GM23248 (cell line): ENCODE measurements at places on chromosomes 3 and 15. TPM values are rescaled to one million over a fixed set of nuclear protein-coding genes. Genes with fewer than 3 reads are reported as not detected.

GRCh38 chr15:65938604-65939003, 69.3 kb downstream of the RAB11A start:
- DNase-seq: no peak

GRCh38 chr3:108959017-108959416, 5.3 kb upstream of the GUCA1C start:
- DNase-seq: peak; percentile 10

GRCh38 chr15:98889930-98890695, 117.5 kb downstream of the PGPEP1L start:
- DNase-seq: peak; percentile 92

- peak; percentile 40 for DNase-seq
Observed at GRCh38 chr15:71812966-71813722, 2.8 kb downstream of the NR2E3 start.

DNA sequence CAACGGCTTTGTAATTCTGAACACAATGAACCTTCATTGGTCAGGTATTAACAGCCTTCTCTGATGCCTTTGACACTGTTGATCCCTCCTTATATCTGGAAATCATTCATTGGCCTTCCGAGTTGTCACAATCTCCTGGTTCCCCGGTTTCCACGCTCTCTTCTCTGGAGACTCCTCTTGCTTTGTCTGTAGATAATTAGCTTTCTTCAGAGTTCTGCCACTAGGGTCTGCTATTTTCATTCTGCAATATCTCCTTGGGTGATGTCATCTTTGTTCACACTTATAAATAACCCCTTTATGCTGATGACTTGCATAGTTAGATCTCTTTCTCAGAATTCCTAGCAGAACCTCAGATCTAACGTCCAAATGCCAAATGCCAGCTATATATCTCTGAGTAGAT, 583.8 kb upstream of the ZNF717 start:
- DNase-seq: peak; percentile 76

- DNase-seq: peak; percentile 31
Observed at GRCh38 chr15:73367624-73368300, 996 bp downstream of the HCN4 start.

- no peak for DNase-seq
Observed at GRCh38 chr3:112373924-112374323, 41.0 kb downstream of the CD200 start.

DNA sequence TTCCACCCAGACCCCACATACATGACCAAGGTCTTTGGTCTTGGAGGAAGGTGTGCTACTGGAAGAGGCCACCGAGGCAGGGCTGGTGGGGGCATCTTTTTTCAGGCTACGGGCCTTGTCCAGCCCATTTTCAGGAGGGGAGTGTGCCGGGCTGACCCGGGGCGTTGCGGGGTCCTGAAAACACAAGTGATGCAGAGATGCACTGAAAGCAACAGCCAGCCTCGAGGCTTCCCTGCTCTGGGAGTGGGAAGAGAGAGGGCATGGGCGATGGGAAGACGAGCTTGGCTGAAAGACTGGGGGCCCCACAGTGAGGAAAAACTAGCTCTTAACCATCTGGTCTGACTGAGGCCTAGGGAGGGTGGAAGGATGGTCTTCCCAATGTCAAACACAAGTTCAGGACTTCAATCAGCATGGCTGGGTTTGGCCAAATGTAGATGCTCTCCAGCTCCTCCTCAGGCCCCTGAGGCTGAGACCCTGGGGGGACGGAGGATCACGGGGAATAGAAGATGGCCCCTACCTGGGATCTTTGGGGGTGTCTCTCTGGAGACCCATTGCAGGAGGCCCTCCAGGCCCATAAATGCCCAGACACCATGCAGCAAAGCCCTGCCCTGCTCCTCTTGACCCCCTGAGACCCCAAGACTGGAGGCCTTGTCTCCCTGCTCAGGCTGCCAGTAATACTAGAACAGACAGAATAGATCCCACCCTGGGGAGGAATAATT, 38.9 kb downstream of the TLE3 start:
- no peak for DNase-seq

GRCh38 chr3:143753006-143753405, 95.3 kb downstream of the SLC9A9 start:
- no peak for DNase-seq

- no peak for DNase-seq
Observed at GRCh38 chr3:9169956-9170850, 79.2 kb downstream of the SRGAP3 start.

DNA sequence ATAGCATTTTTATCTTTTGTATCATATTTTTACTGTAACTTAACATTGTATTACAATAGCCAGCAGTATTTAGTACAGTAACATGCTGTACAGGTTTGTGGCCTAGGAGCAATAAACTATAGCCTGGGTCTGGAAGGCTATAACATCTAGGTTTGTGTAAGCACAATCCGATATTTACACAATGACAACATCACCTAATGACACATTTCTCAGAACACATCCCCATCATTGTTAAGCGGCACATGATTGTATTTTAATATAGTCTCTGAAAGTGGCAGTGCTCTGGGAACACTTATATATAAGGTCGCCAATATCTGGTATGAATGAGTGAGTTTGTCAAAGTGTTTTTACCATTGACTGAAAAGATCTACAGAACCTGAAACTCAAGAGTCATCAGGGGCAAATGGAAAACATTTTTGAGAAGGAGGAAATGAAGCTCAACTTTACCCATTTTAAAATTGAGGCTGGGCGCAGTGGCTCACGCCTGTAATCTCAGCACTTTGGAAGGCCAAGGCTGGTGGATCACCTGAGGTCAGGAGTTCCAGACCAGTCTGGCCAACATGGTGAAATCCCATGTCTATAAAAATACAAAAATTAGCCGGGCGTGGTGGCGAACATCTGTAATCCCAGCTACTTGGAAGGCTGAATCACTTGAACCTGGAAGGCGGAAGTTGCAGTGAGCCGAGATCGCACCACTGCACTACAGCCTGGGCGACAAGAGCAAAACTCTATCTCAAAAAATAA, 38.8 kb upstream of the TNFSF10 start:
- DNase-seq: no peak

DNA sequence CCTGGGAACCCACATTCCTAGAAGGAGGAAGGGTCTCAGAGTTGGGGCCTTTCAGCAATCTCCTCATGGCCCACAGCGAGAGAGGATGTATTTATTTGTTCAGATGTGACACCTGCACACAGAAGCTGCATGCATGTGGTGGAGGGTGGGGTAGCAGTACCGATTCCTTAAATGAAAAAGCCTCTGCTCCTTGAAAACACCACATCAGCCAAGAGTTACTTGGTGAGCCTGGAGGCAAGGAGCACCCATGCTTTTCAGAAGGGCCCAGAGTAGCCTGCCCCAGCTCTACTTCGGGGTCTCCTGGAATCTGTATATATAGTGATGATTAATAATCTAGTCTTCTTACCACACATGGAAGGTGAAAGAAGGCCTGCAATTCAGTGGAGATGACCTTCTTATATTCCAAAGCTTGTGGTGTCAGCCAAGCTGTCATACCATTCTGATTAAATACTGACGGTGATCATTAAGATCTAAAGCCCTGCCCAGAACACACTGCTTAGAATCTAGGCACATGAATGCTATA, 33.5 kb downstream of the SEMA6D start:
- DNase-seq: no peak

- DNase-seq: peak; percentile 14
Observed at GRCh38 chr3:53677413-53677812, 168.8 kb downstream of the CHDH start.

DNA sequence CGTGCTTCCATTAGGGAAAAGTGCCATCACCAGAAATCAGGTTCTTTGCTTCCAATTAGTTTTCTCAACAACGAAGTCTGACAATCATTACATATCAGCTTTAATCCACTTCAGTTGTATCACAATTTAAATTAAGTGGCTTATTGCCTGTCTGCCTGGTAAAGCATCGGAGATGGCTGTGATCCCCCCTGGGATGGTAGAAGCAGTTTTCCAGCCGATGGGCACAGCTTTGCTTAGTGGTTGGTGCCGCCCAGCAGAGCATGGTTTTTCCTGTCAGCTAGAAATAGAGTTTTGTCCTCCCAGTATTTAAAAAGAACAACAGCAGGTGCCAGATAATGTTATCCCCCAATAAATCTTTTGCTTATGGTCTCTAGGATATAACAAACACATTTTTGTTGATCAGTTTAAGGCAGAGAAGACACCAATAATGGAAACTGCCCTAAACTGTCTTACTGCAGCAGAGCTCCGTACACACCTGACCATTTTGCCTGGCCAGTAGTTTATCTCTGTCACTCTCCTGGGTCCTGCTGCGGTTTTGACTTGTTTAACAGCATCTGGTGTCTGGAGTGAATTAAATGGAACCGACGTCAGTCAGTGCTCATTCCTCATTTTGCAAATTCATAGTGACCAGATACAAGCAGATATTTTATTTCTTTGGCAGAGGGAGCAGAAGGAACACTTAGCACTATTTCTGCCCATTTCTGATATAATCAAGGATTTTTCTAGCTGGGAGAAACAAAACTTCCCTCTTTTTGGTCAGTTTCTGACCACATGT, 79.1 kb downstream of the SLC49A4 start:
- DNase-seq: no peak

GRCh38 chr3:98557324-98558010, 25.7 kb downstream of the GPR15 start:
- peak; percentile 9 for DNase-seq

GRCh38 chr15:44535523-44536301, 1.2 kb upstream of the EIF3J start:
- DNase-seq: no peak

GRCh38 chr3:50502584-50503423, 630 bp downstream of the CACNA2D2 start:
- DNase-seq: peak; percentile 9

GRCh38 chr15:62348623-62349022, 183.5 kb upstream of the C2CD4B start:
- no peak for DNase-seq

DNA sequence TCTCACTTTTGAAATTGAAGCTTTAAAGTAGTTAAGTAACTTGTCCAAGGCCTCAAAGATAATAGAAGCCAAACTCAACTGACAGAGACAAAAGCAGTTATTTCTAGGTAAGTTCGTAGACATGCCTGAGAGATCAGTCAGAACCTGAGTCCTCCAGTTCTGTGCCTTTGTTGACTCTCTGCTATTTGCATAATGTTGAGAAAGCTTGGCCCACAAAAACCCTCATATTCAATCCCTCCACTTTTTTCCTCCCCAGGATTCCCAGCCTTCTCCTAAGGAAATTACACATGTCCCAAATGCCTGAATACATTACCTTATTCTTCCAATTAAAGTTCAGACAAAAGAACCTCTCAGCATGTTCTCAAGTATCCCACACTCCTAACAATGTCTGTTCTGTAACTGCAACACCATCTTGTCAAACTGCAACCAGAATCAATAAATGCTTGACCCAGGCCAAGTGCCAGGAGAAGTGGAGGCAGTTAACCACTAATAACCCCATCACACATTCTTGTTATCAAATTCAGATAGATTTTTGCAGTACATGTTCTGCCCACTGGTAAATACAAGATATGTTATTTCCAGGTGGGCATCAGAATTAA, 217.8 kb downstream of the LRRC3B start:
- DNase-seq: no peak

DNA sequence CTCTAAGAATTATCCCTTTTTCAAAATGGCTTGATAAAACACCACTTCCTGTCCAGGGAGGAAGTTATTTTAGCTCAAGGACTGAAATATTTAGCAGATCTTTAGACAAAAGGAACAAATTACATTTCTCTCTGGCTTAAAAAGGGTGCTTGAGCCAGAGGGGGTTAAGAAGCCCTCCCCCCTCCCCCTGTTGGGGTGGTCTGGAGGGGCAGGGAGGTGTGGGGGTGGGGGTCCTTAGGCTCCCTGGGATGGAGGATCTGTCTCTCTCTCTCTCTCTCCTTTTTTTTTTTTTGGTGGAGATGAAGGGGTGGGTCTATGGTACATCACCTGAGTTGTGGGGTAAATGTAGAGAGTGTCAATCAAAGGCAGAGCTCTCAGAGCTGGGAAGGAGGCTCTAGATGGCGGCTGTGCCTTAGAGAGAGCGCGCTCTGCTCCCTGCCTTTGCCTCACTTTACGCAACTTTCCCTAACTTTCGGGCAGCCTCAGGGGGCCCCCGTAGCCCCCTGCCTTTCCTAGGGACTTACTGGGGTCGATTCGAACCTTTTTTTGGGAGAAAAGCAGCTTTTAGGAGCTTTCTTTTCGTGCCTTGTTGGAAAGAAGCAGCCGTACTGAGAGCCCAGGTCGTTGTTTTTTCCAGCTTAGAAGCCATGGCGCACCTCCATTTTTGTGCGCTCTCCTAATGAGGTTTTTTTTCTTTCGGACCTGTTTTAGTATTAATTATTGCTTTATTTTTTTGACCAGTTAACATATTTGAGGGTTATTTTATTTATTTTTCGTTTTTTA, at the start of gene CHD2:
Gene CHD2 (plus strand): TSS at position 377 of the 783 bp plus-strand sequence. CDS start 914 bp downstream, outside the sequence.
- DNase-seq: peak; percentile 89

DNA sequence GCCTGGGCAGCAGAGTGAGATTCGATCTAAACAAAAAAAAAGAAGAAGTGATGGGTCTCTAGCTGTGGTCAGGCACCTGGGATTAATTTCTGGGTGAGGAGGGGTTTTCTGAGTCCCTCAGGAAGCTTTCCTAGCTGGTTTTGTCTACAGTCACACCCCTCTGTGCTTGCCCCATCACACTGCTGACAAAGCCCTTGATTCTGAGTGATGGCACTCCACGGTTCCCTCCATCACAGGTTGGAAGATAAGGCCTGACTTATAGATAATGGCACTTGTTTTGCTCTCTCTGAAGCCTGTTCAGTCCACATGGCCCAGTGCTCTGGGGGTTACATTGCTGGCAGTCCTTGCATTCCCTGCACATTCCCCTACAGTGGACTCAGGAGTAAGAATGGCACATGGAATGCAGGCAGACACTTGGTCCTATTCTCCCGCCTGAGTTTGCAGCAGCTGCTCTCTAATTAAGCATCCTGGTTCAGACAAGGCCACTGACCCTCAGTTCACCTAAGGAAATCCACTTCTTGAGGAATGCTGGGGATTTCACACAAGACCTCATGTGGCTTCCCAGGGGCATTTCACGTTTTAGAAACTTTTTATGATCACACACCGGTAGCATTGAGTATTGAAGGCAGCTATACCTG, 81.0 kb upstream of the NMNAT3 start:
- DNase-seq: no peak

DNA sequence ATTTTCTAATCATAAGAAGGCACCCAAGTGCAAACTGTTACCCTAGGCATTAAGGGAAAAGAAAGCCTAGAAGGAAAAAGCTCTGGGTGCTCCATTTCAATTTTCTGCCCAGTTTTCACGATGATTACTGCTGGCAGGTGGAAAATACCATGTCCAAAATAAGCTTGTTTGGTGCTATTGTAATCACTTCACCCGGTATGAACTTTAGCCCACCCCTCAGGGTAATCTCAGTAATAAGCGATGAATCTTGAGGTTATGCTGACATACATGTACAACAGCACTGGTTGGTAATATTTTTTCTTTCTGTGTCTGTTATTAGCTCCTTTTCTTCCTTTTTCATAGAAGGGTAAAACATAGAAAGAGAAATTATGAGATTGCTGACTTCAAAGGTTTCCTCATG, 88.6 kb upstream of the MEX3B start:
- no peak for DNase-seq

The LDHAL6B gene
- polyA plus RNA-seq: 0.10 and 0.25 TPM in 2 replicates

The RMDN3 gene
- 41.4 TPM in 2 replicates for polyA plus RNA-seq

The PPP1R14D gene
- polyA plus RNA-seq: not detected in 2 replicates

The GNB4 gene
- polyA plus RNA-seq: 42.3 and 47.3 TPM in 2 replicates

The CDHR4 gene
- not detected in 2 replicates for polyA plus RNA-seq

The GOLGA6A gene
- not detected in 2 replicates for polyA plus RNA-seq

The ERICH6 gene
- 0.13 TPM in 1 of 2 replicates, not detected in the other for polyA plus RNA-seq
